Thymus (tissue), 14 donors: ENCODE measurements at places on chromosomes 3 and 15. TPM values are rescaled to one million over a fixed set of nuclear protein-coding genes. Genes with fewer than 3 reads are reported as not detected.
A peak's percentile ranks its signal among the peaks of the same experiment; 100 is the strongest.

DNA sequence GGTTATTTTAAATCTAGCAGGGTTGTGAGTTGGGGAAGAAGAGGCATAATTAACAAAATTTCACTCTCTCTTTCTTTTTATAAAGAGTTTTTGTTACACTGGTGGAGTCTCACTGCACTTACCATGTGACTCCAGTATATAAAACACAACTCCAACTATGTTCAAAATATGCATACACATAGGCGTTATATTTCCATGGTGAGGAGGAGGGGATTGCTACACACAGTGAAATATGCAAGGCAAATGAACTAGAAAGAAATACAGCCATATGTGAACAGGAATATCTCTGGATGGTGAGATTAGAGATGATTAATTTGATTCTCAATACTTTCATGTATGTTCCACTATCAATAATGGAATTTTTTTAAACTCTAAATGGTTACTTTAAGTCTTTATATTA lies 385.0 kb downstream of the MAGI1 start:
- no peak for DNase-seq

DNA sequence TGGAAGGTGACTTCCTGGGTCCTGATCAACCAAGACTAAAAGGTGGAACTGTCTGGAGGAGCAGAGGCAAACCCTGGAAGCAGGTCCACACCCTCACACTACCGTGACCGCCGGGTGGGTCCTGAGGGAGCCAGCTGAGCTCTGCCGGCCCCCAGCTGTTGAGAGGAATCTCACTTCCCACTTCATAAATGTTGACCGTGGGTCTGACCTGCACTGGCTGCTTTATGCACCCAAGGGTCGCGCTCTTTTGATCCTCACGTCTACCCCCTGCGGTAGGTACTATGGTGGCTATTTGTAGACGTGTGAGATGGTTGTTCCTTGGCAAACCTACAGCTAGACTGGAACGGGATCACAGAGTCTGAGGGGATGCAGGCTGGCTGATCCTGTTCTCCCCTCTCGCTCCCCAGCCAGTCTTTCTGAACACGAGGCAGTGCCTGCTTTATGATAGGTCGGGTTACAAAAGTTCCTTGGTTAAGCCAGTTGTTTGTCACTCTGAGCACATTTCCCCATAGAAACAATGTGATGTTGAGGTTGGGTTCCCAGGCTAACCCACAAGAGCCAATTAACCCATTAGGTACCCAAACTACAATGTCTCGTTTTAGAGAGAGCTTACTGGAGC lies 113.0 kb upstream of the ETV5 start:
- no peak for DNase-seq

DNA sequence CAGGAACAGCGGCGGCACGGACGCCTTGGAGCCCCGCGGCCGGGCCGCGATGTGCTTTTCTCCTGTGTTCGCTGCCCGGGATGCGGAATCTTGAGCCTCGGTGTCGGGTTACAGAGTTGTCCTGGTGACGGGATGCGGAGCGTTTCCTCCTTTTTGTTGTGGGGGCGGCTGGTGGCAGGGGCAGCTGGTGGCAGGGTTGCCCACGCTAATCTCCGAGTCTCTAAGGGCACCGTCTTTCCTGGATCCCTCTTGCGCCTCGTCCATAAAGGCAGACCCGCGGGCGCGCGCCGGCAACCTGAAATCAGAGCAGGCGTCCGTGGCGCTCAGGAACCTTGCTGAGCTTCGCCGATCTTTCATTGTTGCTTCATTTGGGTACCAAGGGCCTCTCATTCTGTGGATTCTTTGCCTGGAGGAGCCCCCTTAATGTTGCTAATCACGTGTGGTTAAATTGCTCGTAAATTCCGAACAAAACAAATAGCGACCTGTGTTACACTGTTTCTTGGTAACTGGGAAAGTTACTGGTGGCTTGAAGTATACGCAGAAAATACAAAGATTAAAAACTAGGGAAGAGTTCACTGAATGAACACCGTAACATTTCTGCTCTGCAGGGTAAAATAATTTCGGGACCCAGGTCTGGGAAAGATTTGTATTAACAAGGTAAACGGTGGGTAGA lies 844 bp upstream of the PFN2 start:
- peak; percentile 51 for DNase-seq

- DNase-seq, result no peak
These were observed 38.2 kb downstream of the TIMP4 start for GRCh38 chr3:12120374-12121140.

DNA sequence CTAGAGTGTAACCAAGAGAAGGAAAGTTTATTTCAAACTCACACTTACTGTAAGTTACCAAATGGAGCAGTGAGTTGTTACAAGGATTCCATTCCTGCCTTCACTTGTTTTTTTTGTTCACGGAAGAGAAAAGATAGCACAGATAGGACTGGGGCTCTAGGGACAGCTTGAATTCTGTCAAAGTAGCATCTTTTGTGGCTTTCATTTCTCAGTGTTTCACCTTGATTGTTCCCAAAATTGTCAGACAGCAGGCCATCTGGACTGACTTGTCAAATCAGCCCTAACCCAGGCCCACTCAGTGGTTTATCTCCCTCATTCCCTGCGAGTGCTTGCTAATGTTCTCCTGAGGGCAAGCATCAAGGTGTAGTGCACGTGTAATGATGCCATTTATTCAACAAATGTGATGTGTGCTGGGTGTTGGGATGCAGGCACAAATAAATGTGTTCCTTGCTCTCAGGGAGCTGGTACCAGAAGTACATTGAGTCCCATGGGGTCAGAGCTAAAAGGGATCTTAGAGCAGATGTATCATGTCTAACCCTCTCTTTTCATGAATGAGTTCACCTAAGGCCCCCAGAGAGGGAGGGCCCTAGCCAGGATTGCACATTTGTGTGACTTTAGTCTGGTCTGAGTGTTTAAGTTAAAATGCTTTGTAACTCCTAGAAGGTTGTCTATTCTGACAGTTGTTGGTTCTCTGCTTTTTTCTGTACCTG lies 49.1 kb downstream of the PDHB start:
- DNase-seq, result no peak

- DNase-seq, result no peak
These were observed 17.9 kb upstream of the EPB42 start for GRCh38 chr15:43238671-43239131.

DNA sequence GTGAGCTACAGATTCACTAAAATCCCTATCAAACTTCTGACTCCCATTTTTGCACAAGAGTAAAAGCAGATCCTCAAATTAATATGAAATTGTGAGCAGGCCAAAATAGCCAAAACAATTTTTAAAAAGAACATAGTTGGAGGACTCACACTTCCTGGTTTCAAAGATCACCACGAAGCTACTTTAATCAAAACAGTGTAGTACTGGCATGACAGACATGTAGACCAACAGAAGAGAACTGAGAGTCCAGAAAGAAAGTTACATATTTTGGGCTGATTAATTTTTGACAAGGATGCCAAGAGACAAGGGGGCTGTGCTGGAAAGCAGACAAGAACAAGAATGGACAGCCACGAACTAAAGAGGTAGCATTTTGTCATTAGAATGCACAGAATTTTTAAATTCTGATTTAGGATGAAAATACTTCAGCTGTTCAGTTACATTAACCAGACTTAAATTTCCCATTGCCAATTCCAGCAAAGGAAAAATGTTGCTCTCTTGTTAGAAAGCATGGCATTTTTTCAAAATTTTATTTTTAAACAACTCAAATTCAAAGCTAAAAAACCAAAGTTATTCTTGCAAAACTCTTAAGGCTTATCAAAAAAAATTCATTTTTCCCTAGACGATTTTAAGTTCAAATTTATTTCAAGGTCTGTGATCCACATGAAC lies 14.0 kb downstream of the RYK start:
- no peak for DNase-seq

DNA sequence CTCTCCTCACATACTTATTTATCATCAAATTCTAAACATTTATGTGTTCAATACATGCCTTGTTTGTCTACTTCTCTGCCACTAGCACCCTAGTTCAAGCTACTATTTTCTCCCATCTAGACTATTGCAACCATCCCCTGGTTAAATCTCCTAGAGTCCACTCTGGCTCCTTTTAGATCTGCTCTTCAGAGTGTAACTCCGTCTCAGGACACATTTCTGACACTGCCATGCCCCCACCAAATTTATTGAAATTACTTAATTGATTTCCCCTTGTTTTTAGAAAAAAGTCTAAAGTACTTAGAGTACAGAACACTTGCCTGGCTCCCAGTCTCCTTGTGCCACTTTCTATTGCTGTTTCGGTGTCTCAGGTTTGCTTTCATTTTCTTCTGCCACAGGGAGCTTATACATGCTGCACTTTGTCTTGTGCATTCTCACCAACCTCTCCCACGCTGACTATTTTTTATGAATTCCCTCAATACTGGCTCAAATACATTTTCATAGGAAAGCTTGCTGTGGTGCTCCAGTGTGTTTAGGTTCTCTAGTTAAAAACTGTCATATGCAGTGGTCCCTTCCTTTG lies 792.3 kb downstream of the DIPK2A start:
- no peak for DNase-seq

- DNase-seq, result no peak
These were observed 45.1 kb upstream of the PLXND1 start for GRCh38 chr3:129651435-129652202.

GRCh38 chr15:40941528-40942336 lies 11.5 kb upstream of the CHAC1 start:
- no peak for DNase-seq

- DNase-seq, result no peak
These were observed 18.9 kb downstream of the CCPG1 start for GRCh38 chr15:55389264-55389607.

GRCh38 chr3:58556761-58557221 lies 19.8 kb upstream of the ACOX2 start:
- no peak for DNase-seq

DNA sequence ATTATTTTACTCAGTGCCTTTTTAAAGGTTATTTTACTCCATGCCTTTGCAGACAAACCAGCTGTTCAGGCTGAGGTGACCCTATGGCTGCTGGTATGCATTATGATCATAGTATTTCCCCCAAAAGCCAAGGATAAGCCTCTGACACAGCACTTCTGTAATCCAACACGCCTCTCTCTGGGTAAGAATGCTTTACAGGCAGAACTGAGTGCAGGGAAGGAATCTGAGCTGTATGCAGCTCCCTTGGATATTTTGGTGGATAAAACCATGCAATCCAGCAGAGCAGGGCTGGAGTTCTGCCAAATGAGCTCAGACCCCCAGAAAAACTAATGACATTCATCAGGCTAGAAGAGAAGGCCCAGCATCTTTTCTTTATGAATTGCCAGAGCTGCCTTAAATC lies 11.7 kb upstream of the MAP1A start:
- DNase-seq, result no peak

DNA sequence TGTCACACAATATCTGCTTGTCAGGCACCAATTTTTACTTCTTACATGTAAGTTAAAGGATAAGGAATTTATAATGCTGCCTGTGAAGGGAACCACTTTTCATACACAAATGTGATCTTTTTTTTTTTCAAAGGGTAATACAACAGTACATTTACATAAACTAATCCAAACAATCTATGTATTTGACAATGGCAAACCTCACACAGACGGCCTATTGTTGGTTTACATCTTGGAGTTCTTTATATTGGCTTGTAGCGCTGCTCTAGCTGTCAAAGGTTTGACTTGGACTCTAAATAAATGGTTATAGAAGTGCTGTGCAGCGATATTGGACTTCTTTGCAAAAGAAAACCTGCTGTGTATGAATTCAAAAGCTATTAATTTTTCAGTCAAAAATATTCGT lies 598.0 kb downstream of the FOXP1 start:
- no peak for DNase-seq

The TIGIT gene
- 7.1 TPM for polyA plus RNA-seq

The TPRA1 gene
- 20.0 TPM for polyA plus RNA-seq

The CADPS gene
- polyA plus RNA-seq, result 4.4 TPM

The CD86 gene
- polyA plus RNA-seq, result 18.0 TPM

The ZNF148 gene
- polyA plus RNA-seq, result 7.6 TPM

The LYZL4 gene
- polyA plus RNA-seq, result 0.46 TPM
